H1 (cell line): ENCODE measurements at places on chromosomes 6 and 20.
A peak's percentile ranks its signal among the peaks of the same experiment; 100 is the strongest.

GRCh38 chr20:34557936-34558319 lies 590 bp upstream of the MAP1LC3A start:
- DNase-seq, result no peak

GRCh38 chr6:49151033-49151432 lies 312.0 kb downstream of the MMUT start:
- DNase-seq, result no peak

- no peak for DNase-seq
Observed at GRCh38 chr6:38350942-38351341, 288.8 kb downstream of the BTBD9 start.

DNA sequence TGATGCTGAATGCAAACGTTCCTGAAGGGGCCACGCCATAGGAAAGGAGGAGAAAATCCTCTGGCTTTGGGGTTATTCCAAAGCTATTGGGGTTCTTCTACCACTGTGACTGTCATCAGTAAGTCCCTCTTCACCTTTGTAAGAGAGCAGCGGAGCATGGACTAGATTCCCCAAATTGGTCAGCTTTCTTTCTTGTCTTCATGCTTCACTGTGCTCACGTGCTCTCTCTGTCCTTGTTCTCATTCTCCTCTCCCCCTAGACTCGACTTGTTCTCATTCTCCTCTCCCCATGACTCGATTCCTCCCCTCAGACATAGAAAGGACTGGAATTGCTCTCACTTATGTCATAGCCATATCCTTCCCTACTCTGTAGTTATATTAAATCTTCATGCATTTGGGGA lies 54.8 kb upstream of the ADGRG6 start:
- no peak for DNase-seq

DNA sequence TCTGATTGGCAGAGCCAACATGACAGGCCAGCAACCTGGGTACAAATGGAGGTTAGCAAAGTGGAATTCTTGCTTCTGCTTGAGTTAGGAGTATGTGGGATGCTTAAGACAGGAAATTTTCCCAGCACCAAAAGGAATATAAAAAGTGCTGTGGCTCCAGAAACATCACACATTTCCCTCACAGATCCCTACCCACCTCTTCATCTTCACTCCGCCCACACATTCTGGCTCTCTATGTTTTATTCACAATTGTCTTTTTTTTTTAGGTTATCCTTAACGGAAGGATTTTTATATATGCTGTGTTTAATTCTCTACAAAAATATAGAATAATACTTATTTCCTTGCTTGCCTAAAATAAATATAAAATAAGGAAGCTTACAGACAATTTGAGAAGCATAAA lies 563.3 kb upstream of the HS3ST5 start:
- no peak for DNase-seq

- no peak for DNase-seq
Observed at GRCh38 chr20:25009218-25010145, 16.9 kb upstream of the APMAP start.

- DNase-seq, result no peak
Observed at GRCh38 chr6:79710127-79710526, 79.0 kb downstream of the SH3BGRL2 start.

- no peak for DNase-seq
Observed at GRCh38 chr6:53723331-53723730, 57.8 kb upstream of the KLHL31 start.

- DNase-seq, result no peak
Observed at GRCh38 chr20:17914957-17915356, 53.6 kb downstream of the SNX5 start.

DNA sequence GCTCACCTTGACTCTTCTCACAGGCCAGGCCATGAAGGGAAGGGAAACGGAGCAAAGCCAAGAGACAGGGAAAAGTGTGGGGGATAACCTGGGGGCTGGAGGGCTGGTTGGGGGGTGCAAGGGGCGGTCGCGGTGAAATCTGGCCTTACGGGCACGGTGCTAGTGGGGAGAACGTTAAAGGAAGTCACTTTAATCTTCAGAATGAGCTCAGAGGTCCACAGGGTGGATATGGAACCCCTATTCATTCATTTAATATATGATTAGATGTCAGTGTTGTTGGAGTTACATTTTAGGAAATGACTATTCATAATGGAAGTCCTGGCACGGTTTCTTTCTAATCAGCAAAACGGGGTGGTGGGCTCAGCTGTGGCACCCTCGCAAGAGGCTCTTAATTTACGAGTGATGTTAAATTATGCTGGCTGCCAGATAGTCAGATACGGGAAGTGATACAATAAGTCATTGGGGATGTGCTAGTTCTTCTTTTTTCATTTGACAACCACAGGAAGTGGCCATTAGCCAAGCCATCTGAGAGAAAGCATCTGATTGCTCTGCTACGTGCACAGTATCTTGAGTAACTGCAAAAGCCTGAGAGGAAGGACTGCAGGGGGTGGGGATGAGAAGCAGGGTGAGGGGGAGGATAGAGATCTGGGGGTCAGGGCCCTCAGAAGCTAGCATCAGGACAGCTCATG lies 253.0 kb downstream of the QKI start:
- DNase-seq, result peak; percentile 16

GRCh38 chr6:133699741-133700385 lies 189.1 kb upstream of the TCF21 start:
- DNase-seq, result no peak

DNA sequence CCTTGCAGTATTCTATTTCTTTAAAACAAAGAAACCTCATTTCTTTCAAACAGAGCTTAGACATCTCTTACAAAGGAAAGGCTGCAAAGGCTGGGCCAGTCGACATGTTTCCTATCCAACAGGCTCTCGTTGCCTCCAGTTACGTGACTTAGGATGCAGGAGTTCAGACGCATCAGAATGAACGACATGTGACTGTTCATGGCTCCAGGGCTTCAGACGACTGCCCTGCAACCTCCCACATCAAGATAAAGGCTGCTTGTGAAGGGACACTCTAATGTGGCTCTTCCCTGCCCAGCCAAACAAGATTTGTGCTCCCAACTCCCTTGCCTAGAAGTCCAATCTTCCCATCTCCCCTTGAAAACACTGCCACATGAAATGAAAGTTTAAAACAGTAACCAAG lies 14.3 kb upstream of the NEDD9 start:
- DNase-seq, result no peak

DNA sequence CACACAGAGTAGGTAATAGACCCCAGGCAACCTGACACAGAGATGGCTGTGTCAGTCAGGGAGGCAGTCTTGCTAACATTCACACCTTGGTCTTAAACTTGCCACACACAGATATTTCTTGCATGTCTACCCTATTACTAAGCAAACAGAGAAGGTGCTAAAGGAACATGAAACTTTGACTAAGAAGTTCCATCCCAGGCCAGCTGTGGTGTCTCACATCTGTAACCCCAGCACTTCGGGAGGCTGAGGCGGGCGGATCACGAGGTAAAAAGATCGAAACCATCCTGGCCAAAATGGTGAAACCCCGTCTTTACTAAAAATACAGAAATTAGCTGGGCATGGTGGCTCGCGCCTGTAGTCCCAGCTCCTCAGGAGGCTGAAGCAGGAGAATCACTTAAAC lies 222.4 kb upstream of the JARID2 start:
- DNase-seq, result no peak
